Type B pancreatic cell (in vitro differentiated cells): ENCODE measurements at places on chromosomes 5 and 9. TPM values are rescaled to one million over a fixed set of nuclear protein-coding genes. Genes with fewer than 3 reads are reported as not detected.

ALDH1A1 gene
- 242 and 417 TPM in 2 replicates for total RNA-seq

LHX6 gene
- 0.48 and 10.0 TPM in 2 replicates for total RNA-seq

ADAMTSL2 gene
- total RNA-seq = 0.57 and 0.65 TPM in 2 replicates

AK8 gene
- 4.6 and 5.5 TPM in 2 replicates for total RNA-seq

TAF11L5 gene
- not detected in 2 replicates for total RNA-seq

PCDHGB1 gene
- total RNA-seq = 1.1 and 1.8 TPM in 2 replicates

HK3 gene
- total RNA-seq = 0.77 TPM in 1 of 2 replicates, not detected in the other

EGFLAM gene
- total RNA-seq = 0.43 and 4.8 TPM in 2 replicates

UAP1L1 gene
- total RNA-seq = 3.4 and 5.4 TPM in 2 replicates

NMRK1 gene
- 7.5 and 8.2 TPM in 2 replicates for total RNA-seq

SUSD1 gene
- 16.3 and 21.8 TPM in 2 replicates for total RNA-seq

FGFR4 gene
- total RNA-seq = 33.0 and 34.1 TPM in 2 replicates

PFN3 gene
- not detected in 2 replicates for total RNA-seq

SLC9A3 gene
- 6.4 and 8.0 TPM in 2 replicates for total RNA-seq

PTGR1 gene
- 67.3 and 75.4 TPM in 2 replicates for total RNA-seq

GLT6D1 gene
- total RNA-seq = not detected in 2 replicates

PCDHGA1 gene
- total RNA-seq = 0.31 and 0.74 TPM in 2 replicates

PKN3 gene
- 6.9 and 11.7 TPM in 2 replicates for total RNA-seq

AIF1L gene
- total RNA-seq = 44.1 and 50.3 TPM in 2 replicates

PCDHB7 gene
- total RNA-seq = 0.29 and 0.63 TPM in 2 replicates

ENG gene
- total RNA-seq = 0.86 and 1.6 TPM in 2 replicates

POC5 gene
- total RNA-seq = 9.9 and 16.0 TPM in 2 replicates

SPATA31E1 gene
- total RNA-seq = not detected in 2 replicates

ANXA2R gene
- total RNA-seq = 0.34 and 0.74 TPM in 2 replicates

PHF24 gene
- 0.19 and 0.88 TPM in 2 replicates for total RNA-seq

DIPK1B gene
- total RNA-seq = 40.8 and 48.7 TPM in 2 replicates

SLC44A1 gene
- 47.2 and 130 TPM in 2 replicates for total RNA-seq

MCC gene
- total RNA-seq = 11.8 and 24.0 TPM in 2 replicates

GMCL2 gene
- total RNA-seq = not detected in 2 replicates

TEX48 gene
- not detected in 2 replicates for total RNA-seq

GABRP gene
- 55.6 and 198 TPM in 2 replicates for total RNA-seq

BSPRY gene
- 9.0 and 22.6 TPM in 2 replicates for total RNA-seq

ACTL7B gene
- not detected in 2 replicates for total RNA-seq

SET gene
- 450 and 545 TPM in 2 replicates for total RNA-seq

STPG3 gene
- total RNA-seq = 0.31 TPM in 1 of 2 replicates, not detected in the other
